ENCODE measurements at places on chromosomes 12 and 14. TPM values are rescaled to one million over a fixed set of nuclear protein-coding genes. Genes with fewer than 3 reads are reported as not detected.

- DNase-seq = no peak
Observed at GRCh38 chr14:94751956-94752355, 18.0 kb downstream of the GSC start.

DNA sequence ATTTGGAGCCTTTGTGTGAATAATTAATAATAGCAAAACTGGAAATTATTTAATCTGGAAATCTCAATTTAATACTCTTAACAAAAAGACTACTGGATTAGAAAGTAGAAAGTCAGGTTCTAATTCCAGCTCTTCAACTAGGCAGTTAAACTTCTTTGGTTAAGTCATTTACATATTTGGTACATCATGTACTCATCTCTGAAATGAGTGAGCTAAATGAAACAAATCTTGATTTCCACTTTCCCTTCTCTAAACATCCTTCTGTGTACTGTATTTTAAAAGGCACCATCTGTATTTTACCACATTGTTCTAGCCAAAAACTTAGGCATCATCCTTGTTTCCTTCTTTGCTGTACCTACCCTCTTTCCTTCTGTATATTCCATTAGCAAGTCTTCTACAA lies 26.9 kb downstream of the CRADD start:
- no peak for DNase-seq

Gene REC8
- 19.3 TPM for total RNA-seq

- no peak for DNase-seq
Observed at GRCh38 chr14:51453869-51454268, 197.8 kb upstream of the FRMD6 start.

Gene KRT75
- not detected for total RNA-seq

Gene NFATC4
- total RNA-seq = not detected

DNA sequence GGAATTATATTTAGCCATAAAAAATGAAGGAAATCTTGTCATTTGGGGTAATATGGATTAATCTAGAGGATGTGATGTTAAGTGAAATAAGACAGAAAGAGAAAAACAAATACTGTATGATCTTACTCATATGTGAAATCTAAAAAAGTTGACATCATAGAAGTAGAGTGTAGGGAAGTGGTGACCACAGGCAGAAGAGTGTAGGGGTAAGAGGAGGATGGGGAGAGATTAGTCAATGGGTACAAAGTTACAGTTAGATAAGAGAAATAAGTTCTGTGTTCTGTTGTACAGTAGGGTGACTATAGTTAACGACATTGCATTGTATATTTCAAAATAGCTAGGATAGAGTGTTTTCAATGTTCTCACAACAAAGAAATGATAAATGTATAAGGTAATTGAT lies 87.0 kb downstream of the TSHR start:
- DNase-seq = no peak

GRCh38 chr12:107145397-107145796 lies 52.0 kb upstream of the CRY1 start:
- no peak for DNase-seq

GRCh38 chr12:88615490-88615889 lies 35.2 kb upstream of the KITLG start:
- no peak for DNase-seq

Gene KRT3
- total RNA-seq = not detected

GRCh38 chr12:113472191-113473121 lies 785 bp upstream of the LHX5 start:
- DNase-seq = no peak

Gene TMEM116
- total RNA-seq = 13.4 TPM

- no peak for DNase-seq
Observed at GRCh38 chr12:23827353-23827752, 122.1 kb downstream of the SOX5 start.

DNA sequence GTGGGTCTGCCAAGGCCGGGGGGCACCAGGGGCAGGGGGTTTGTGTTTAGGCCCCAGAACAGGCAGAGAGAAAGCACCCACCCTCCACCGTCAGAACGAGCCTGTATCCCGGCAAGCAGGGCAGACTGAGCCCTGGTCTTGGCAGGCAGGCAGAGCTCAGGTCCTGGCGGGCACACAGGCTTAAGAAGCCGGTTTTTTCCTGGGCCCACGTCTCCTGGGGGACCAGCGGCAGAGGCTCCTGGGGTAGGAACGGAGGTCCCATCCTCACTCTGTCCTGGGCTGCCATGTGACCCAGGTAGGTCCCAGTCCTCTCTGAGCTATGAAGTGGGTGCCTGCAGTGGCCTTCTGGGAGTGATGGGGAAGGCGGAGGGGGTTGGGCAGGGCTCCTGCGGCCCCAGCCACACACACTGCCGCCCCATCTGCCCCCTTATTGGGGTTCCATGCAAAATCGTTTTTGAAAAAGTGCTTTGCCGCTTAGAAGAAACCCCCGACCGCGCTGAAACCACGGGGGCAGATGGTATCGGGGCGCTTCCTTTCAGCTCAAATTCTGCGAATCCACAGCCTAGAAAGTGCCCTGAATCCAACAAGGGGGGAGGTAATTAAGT lies 24.2 kb downstream of the SH2B3 start:
- peak; percentile 62 for DNase-seq

DNA sequence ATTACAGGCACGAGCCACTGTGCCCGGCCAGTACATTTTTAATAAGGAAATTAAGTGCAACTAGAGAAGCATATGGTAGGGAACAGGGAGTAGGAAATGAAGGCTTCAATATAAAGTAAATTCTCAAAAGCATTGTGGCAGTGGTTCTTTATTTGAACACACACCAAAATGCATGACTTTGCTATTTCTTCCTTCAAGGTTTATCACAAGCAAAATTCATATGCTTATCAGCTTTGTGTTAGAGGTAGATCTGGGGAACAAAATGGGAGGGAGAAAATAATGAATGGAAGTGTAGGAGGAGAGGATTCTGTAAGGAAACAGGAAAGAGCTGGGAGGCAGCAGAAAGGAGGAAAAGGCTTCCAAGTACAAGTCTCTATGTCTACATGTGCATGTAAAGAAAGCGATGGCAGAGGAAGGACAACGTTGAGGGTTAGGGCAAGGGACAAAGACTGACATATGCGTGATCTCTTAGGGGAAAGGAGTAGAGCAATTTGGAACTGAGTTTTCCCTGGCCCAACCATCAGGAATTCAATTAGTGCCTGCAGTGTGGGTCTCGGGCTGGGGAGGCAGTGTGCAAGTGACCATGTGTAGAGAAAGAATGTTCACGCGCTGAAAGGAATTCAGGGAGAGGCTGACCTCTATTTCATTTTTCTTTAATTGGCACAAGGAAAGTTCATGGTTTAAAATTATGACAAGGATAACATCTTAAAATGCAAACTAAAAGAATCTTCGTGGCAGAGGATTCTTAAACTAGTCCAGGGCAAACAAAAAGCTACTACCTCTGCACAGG lies 22.9 kb upstream of the RASSF8 start:
- DNase-seq = no peak

GRCh38 chr12:52323416-52324152 lies 2.4 kb upstream of the KRT83 start:
- no peak for DNase-seq

DNA sequence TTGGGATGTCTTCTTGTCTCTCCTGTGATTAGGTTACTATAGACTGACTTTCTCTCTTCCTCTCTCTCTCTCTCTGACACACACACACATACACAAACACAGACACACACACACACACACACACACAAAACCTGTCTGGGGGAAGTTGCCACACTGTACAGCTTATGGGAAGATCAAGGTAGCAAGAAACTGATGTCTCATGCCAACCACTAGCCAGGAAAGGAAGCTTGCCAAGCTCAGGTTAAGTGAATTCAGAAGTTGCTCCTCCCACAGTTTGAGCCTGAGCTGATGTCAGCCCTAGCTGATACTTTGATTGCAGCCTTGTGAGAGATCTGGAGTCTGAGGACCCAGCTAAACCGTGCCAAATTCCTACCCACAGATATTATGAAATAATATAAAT lies 67.1 kb downstream of the PPFIA2 start:
- DNase-seq = no peak

DNA sequence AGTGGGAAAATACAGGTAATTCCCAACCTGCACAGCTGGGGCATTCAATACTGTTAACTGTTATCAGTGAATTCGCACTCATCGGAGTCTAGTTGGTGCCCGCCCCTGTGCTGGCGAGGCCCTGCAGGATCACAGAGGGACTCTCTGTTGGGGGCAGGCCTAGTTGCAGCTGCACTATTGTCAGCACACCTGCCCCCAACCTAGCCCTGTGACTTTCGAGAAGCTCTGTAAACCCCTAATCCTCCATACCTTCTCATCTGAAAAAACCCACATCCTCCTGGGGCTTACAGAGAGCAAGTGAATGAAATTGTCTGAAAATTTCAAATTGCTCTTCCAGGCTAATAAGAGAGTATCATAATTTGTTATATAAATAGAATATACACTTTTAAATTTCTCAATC lies 132.2 kb upstream of the NUDT4 start:
- DNase-seq = peak; percentile 72

Gene DACT1
- 5.2 TPM for total RNA-seq

Gene SLC6A13
- not detected for total RNA-seq

- DNase-seq = no peak
Observed at GRCh38 chr12:103915306-103915705, 14.9 kb upstream of the HSP90B1 start.

Gene NR1H4
- not detected for total RNA-seq

DNA sequence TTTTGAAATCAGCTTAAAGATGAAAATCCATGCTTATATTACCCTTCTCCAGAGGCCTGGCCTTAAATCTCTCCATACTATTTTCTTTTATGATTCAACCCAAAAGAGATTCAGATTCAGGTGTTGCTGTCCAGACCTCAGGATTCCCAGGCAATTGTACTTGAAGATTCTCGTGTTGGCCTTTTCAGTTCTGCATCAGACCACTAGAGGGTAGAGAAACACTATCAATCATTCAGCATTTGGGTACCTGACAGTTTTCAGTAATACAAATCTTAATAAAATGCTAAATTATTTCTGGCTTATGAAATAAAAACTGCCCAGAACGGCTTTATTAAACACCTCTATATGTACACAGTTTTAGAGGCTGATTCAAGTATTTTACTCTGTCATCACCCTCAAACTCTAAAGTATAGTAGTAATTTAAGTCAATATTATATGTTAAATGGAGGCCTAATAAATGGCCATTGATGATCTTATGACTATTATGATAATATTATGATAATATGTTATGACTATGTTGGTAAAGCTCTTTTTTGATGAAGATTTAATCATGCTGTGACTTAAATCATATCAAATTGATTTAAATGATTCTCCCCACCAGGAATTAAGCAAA lies 301.1 kb downstream of the DUSP6 start:
- peak; percentile 37 for DNase-seq

DNA sequence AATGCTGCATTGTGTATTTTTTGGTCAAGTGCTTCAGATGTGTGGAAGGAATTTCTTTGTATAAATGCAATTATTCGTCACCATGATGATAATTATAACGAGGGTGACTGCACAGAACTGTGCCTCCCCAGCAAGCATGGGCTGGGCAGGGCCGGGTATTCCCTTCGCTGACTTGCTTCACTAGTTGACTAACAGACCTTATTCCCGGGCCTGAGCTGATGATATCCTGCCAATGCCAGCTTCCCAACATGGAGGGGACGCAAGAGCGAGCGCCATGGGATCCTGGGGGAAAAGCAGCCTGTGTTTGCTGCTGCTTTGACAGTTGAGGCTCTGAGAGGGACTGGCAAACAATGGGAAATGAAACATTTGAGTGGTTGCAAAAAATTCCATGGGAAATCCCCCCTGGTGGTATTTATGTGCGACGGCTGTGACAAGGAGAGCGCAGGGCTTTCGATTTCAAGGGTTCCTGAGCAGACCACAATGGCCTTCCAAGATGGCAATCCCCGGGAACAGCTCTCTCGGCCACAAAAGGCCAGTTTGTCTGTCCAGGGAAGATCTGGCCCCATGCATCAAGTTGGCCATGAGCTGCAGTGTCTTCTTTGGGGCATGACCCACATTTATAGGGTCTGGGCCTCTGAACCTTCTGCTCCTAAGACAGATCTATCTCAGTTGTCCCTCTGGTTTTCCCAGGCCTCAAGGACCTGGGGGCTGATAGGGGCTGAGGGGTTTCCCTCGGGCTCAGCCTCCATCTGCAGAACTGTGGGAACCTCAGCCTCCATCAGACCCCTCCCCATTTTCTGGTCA lies 21.9 kb upstream of the MAP1LC3B2 start:
- no peak for DNase-seq

Gene VDR
- 57.7 TPM for total RNA-seq

GRCh38 chr12:131041968-131042833 lies 88.5 kb downstream of the ADGRD1 start:
- no peak for DNase-seq

DNA sequence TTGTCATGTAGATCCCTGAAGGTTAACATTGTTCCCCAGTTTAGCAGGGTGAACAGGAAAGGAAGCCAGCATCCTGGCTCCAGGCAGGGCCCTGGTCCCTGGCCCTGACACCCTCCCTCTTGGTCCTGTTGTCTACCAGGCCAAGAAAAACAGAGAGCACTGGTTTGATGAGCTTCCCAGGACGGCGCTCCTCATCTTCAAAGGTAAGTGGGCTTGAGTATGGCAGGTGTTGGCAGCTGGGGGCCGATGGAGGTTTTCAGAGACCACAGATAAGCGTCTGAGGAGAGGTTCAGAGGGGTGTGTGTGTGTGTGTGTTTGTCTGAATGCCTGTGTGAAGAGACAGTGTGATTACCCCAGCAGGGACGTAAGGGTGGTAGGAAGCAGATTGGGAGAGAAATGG lies 56.3 kb downstream of the SLC8B1 start:
- no peak for DNase-seq

GRCh38 chr14:67515386-67516079 lies 17.6 kb upstream of the PLEKHH1 start:
- DNase-seq = peak; percentile 35

Gene FGF6
- not detected for total RNA-seq

DNA sequence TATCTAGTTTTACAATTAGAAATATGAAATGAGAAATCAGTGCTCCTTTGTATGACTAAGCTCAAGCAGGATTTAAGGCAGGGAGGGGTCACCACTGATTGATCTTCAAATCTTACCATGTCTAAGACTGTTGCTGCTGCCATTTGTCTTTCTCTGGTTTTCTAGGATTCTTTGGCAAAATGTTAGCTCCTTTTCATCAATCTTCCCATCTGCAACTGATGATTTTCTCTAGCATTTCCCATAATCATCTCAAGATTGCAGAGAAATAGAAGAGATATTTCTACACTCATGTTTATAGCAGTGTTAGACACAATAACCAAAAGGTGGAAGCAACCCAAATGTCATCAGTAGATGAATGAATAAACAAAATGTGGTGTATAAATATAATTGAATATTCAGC lies 175.0 kb downstream of the RAD51B start:
- DNase-seq = no peak

GRCh38 chr12:6613015-6613775 lies 6.0 kb upstream of the CHD4 start:
- peak; percentile 38 for DNase-seq

DNA sequence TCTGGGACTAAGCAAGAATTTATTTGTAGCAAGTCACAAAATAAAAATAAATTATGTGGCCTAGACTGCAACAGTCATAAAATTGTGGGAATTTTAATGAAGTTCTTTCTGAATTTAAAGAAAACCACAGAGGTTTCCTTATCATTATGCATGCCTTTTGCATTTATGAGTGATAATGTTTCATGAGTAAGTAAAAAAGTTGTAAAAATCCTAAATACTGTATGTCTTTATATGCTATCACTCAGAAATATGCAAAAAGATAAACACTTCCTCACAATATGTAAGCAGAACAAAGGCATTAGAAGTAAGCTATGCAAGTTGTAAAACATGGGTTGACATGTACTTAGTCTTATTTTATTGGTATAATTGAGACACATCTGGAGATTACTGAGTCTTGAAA lies 239.4 kb upstream of the PDE3A start:
- DNase-seq = no peak
